ENCODE measurements at places on chromosomes 5 and 9.

- DNase-seq = no peak
These were observed at the start of gene UAP1L1 for GRCh38 chr9:137077010-137077747. UAP1L1 (plus strand) TSS chr9:137077517; CDS start chr9:137077533, 16 bp downstream.

DNA sequence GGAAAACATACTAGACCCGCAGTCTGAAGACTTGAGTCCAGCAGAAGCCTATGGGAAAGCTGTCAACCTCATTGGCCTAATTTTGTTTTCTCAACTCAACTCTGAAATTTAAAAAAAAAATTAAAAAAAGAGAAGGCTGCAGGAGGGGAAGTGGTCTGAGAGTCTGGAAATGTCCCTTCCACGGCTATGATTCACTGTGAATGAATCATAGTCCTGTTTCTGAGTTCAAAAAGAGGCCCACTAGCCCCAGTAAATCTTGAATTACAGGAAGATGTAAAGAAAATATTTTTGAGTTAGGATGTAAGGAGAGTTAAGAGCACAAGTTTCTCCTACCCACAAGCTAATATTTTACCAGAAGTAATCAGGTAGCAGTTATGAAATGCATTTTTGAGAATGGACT is 565.5 kb upstream of the DMAC1 start:
- DNase-seq = no peak

- no peak for DNase-seq
These were observed 38.2 kb downstream of the NIPSNAP3B start for GRCh38 chr9:104802110-104802509.

- no peak for DNase-seq
These were observed 119.6 kb upstream of the SLC12A2 start for GRCh38 chr5:127963931-127964330.

GRCh38 chr9:116175614-116176013 is 22.0 kb downstream of the PAPPA start:
- DNase-seq = no peak

DNA sequence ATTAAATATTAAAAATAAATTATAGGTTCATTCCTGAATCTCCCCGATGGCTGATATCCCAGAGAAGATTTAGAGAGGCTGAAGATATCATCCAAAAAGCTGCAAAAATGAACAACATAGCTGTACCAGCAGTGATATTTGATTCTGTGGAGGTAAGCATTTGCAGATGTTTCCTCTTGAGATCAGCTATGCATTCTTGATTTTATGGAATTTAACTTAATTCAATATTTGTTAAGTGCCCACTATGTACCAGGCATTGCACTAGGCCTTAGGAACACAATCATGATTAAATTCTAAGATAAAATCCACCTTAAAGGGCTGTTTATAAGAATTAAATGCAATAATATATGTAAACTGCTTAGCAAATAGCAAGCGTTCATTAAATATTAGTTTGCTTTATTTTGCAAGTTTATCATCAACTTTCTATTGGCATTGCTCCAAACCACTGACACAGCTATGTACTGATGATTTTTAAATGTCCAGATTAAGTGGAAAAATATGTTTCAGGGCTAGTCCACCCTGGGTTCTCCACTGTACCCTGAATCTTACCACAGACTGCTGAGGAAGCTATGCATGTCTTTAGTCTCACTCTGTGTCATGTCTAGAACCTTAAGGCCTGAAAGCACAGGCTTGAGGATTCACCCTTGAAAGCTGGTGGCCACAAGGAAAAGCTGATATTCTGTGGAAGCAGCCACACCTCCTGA is 33.2 kb downstream of the SLC22A4 start:
- no peak for DNase-seq

GRCh38 chr5:124825250-124825982 is 79.0 kb upstream of the ZNF608 start:
- no peak for DNase-seq
